ENCODE measurements at places on chromosomes 5 and 9.
A peak's percentile ranks its signal among the peaks of the same experiment; 100 is the strongest.

DNA sequence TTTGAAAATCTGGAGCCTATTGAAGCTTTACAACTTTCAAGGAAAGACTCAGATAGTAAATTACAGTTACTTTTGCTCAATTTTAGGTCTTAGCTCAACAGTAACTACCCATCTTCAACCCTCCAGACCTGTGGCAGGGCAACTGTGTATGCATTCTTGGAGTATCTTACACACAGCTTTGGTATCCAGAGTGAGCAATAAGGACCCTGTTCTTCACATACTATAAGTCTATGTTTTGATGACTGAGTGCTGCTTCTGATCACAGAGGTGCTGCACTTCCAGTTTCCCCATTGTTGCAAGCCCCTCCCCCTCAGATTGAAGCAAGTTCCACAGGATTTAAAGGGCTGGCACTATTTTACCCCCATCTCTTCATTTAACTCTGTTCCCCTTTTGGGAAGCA lies 737.4 kb upstream of the GRAMD2B start:
- no peak for DNase-seq

DNA sequence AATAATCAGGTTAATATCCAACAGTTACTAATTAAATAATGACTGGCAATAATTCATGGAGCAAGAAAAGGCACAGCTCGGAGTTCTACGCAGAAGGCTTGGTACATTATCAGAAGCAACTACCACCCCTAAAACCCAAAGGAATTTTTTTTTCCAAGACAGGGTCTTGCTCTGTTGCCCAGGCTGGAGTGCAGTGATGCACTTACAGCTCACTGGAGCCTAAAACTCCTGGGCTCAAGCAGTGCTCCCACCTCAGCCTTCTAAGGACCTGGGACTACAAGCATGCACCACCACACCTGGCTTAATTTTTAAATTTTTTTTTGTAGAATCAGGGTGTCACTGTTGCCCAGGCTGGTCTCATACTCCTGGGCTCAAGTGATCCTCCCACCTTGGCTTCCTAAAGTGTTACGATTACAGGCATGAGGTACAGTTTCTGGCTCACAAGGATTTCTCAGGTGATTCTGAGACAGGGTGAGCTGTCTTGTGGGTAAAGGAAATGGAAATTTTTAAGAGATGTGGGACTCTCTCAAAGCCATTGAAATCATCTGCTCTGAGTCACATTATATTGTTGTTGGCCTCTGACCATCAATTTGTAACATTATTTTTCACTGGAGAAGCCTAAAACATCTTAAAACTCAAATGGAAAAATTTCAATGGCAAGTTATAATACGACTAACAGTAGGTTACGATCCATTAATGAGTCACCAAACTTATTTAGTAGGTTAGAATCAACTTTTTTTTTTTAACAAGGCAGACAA lies 19.7 kb upstream of the HSDL2 start:
- no peak for DNase-seq

- no peak for DNase-seq
Observed at GRCh38 chr9:125990793-125991220, 243.6 kb downstream of the PBX3 start.

DNA sequence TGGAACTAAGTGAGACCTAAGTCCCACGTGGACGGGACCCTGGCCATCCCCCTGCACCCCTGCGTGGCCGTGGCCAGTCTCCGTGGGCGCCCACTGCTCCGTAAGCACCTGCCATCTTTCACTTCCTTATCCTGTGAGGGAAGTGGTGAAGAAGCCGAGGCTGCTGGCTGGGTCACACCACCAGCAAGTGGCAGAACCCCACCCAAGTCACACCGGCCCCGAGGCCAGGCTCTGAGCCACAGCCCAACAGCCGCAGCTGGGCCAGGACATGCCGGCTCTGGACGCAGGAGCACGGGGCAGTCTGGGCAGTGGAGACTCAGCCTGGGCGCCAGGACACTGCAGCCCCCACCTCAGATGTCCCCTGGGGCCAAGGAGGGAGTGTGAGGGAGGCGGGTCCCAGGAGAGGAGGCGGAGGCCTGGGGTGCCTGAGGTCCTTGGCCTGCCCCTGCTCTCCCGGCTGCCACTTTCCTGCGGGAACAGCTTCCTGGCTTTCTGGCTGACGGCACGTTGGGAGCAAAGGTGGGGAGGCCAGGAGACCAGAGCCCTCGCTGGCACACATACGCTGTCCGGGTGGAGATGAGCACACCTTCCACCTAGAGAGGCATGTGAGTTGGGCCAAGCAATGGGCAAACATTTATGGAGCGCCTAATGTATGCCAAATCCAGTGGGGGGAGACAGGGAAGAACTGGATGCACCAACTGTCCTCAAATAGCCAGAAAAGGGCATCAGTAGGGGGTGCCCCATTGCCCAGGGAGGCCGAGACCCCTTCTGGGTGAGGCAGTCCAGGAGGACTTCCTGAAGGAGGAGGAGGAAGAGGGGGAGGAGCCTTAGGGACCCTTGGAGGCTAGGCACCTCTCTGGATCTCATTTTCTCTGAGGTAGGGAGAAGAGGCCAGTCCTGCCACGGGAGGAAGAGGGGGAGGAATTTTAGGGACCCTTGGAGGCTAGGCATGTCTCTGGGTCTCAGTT lies 43.9 kb upstream of the EGFL7 start:
- DNase-seq: no peak

- no peak for DNase-seq
Observed at GRCh38 chr5:160799184-160799583, 52.8 kb downstream of the ATP10B start.

- DNase-seq: peak; percentile 59
Observed at GRCh38 chr9:4328723-4329122, 28.9 kb upstream of the GLIS3 start.

DNA sequence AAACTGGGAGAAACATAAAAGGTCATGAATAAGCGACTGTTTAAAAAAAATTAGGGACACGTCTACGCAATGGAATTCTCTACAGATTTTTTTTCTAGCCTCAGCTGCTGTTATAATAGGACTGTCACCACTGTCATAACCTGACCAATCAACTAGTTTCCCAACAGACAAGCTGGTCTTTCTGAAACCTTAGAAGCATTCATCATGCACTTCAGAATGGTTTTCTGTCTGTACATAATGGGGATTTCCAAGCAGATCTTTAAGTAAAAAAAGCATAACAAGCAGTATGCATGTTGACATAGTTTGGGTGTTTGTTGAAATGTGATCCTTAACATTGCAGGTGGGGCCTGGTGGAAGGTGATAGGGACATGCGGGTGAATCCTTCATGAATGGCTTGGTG lies 58.3 kb upstream of the SEMA6A start:
- DNase-seq: no peak
